ENCODE measurements at places on chromosomes 7 and 10.

- DNase-seq = no peak
Measured at GRCh38 chr10:124315591-124316270, 103.0 kb downstream of the OAT start.

DNA sequence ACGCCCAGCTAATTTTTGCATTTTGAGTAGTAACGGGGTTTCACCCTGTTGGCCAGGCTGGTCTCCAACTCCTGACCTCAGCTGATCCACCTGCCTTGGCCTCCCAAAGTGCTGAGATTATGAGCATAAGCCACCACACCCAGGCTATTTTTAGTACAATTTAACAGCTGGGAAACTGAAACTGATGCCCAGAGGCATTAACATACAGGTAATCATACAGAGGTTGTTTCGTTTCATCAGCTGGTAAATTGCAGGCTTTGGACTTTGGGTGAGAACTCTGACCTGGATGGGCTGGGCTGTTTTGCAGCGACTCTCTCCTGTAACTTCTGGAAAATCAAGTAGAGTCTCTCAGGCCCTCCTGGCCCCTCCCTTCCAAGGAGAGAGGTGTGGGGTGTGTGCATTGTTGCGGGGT lies 6.2 kb upstream of the ACHE start:
- no peak for DNase-seq

DNA sequence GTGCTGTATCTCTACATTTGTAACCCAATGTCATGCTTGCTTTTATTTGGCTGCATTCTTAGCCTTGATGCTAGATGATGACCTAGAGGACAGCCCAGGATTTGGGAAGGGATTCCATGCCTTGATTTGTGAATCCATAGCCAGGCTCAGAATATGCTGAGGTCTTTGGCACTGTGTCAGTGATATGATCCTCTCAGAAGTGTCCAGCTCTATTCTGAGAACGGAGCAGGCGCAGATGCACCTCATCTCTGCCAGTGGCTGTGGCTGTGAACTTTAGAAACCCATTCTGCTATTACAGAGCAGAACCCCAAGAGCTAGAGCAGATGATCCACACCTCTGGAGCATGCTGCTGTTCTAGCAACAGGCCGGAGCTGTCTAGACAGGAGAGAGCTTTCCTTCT lies 212.8 kb downstream of the TRIL start:
- no peak for DNase-seq

- DNase-seq = no peak
Measured at GRCh38 chr7:134084488-134085144, 42.5 kb upstream of the LRGUK start.

DNA sequence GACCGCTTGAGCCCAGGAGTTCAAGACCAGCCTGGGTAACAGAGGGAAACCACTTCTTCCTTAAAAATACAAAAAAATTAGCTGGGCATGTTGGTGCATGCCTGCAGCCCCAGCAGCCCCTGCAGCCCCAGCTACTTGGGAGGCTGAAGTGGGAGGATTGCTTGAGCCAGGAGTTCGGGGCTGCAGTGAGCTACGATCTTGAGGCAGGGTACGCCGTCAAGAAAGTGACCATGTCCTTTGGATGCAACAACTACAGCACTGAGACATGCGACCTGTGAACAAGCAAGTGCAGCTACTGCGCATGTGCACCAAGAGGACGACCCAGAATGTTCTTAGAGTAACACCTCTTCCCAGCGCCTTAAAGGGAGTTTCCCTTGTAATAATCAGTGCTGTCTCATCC lies 66.6 kb upstream of the ZNF479 start:
- DNase-seq = no peak

- DNase-seq = no peak
Measured at GRCh38 chr7:44258423-44258760, 57.6 kb downstream of the YKT6 start.

DNA sequence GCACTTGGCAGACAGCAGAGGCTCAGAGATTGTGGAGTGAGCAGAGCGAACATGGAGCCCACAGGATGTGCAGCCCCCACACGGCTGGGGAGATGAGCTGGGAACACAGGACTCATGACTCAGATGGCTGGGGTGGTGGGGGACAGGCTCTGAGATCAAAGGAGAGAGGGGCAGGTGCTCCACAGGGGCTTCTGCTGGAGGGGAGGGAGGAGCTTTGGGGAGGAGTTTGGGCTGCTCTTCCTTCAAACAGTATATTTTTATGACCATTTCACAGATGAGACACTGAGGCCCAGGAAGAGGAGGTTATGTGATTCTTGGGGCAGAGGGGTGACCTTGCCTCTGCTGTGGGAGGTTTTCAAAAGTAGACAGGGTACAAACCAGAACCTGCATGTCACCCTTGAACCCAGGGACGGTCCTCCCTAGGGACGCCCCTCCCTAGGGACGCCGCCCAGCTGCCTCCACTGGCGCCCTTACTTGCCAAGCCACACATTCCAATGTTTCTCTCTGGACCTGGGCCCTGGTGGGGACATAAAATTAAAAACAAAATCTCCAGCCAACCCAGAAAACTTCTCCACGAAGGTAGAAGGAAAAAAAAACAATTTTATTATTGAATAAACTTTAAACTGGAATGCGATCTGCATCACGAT lies 981 bp upstream of the CRYGN start:
- DNase-seq = no peak

DNA sequence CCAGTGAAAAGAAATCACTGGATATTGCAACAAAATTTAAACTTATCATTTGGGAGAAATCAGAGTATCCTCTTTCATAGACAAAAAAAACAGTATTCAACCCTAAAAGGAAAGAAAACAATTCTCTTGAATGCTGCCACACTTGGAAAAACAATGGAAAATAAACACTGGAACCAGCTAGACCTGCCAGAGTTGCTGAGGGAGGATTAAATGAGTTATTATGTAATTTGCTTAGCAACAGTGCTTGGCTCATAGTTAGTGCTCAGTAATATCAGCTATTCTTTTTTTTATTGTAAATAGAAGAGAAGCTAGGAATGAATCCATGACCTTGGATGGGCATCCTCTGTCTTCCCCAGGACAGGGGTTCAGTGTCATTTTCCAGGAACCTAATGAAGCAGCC lies 11.0 kb upstream of the ZNF273 start:
- DNase-seq = no peak

DNA sequence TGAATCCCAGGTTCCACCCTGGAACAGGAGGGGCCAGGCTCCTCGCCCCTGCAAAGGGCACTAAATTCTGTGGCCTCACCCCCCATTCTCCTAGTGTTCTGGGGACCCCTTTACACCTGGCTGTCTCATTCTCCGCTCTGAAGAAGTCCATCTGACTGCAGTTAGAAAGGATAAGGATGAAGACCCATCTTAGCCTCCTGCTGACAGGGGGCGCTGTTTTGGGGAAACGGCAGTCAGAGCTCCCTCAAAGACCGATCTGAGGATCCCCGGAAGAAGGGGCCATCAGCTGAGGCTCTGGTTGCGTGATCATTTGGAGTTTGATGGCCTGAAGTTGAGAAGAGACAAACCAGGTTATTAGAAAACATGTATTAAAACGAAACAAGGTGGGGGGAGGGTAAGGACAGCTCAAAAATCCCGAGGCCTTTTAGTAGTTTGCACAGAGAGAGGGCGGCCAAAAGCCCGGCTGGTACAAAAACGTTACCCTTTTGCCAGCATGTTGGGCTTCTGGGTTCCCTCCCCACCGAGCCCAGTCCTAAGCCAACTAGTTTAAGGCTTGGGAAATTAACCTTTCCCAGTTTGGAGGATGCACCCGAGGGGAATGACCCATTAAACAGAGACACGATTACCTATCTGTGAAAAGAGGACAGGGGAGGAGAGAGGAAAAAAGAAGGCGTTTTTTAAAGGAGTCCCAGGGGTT lies 102.8 kb downstream of the CHN2 start:
- DNase-seq = no peak

GRCh38 chr7:123351516-123352505 lies 152.0 kb upstream of the SLC13A1 start:
- no peak for DNase-seq

GRCh38 chr7:158805937-158806336 lies 23.4 kb downstream of the ESYT2 start:
- no peak for DNase-seq

GRCh38 chr7:126723966-126724544 lies 528.7 kb downstream of the GRM8 start:
- DNase-seq = no peak

DNA sequence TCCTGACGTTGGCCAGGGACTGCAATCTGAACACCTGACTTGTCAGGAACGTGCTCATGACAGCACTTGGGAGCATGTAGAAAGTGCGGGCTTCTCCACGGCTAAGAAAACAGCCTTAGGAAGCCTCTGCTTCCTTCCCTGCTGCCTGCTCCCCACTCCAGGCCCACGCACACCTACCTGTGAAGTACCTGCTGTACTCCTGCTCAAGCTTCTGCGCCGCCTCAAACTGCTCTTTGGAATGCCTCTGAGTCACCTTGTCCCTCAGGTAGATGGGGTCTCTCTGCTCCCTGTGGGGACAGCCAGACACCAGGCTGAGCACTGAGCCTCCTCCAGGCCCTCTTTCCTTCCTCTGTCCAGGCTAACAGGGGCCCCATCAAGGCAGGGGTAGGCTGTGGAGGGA lies 132.7 kb downstream of the DLG5 start:
- no peak for DNase-seq

All from CD4-positive, alpha-beta T cell treated with Interleukin-21 for 1 hour (primary cell).